ENCODE measurements at places on chromosomes 3 and 15.

GRCh38 chr3:5194341-5194740 is 6.8 kb downstream of the EDEM1 start:
- no peak for DNase-seq

- DNase-seq: no peak
Observed at GRCh38 chr15:88509321-88509720, 37.2 kb downstream of the DET1 start.

DNA sequence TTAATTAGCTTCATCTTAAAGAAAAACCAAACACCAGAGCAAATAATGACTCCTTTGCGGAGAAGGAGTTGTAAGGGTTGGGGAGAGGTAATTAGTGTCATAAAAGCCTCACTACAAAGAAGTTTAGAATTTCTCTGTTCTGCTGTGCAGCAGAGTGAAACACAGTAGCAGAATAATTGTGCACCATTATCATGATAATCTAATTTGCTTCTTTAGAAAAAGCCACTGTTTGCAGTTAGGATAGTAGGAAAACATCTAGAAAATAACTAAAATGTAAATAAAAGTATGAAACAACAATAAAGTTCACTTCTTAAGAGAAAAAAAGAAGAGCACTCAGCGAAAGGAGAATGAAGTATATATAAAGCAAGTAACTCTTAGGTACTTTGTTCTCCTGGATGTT is 5.5 kb downstream of the SHOX2 start:
- DNase-seq: no peak

- DNase-seq: no peak
Observed at GRCh38 chr15:68843425-68844311, 23.0 kb upstream of the ANP32A start.

DNA sequence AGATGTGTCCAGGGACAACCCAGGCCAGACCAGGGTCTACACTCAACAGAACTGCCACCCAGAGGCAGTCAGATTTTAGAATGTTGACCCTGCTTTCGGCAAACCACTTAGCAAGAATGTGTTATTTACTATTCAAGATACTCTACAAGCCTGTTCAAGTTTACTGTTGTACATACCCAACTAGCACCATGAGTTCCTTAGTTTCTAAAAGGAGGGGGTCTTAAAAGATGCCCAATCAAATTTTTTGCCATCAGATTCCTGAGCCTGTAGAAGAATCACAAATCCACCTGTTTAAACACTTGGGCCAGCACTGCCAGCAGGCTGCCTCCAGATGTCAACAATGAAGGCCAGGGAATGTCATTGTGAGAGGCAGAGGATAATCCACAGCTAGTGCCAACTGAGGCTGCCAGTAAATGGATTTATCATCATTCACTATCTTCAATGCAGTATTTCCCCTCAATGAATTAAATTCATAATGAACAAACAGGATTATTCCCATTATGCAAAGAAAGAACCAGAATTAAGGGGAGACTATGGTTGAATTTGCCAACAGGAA is 43.5 kb upstream of the SNRPA1 start:
- no peak for DNase-seq

DNA sequence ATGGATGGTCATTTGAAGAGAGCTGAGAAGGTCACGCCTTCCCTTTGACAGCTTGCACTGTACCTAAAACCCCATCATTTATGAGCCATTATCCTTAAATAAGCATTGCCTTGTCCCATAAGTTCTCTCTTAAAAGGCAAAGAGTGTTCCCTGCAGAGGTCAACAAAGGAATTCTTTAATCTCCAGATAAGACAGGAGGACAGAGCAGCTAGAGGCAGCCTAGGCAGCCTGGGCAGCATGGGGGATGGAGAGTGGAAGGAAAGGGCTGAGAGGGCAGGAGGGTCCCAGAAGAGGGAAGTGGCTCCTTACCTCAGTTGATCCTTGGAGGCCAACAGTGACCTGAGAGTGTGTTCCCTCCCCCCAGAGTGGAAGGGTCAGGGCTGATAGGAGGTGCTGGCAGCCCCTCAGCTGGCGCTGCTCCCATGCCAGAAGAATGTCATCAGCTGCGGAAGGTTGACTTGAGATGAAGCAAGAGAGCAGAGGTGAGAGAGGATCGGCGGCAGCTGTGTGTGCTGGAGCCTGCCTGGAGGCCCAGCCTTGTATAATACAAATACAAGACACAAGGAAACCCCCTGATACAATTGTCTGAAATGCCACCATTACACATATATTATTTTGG is 12.8 kb downstream of the KBTBD13 start:
- no peak for DNase-seq

DNA sequence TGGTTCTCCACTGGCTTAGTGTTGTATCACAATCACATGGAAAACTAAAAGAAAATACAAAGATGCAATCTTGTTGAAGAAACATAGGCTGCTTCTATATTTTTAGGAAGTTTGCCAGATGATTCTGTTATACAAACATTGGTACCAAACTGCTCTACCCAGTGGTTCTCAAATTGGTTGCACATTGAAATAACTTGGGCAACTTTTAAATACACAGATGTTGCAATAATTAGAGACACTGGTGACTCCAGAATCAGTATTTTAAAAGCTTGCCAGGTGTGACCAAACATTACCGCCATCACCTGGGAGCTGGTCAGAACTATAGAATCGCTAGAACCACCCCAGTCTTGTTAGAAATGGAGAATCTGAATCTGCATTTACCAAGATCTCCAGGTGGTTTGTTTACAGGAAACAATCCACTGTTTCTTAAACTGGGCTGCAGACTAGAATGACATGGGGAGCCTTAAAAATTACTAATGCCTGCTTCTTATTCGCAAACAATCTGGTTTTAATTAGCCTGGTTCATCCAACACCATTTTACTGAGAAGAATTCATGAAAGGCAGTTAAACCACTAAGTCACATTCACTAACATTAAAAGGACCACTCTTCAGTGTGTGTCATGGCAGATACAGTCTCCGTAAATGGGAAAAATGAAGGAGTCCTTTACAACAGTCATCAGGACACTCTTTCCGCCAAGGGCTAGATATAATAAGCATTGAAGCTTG is 76.5 kb downstream of the ACAP2 start:
- DNase-seq: no peak

- DNase-seq: no peak
Observed at GRCh38 chr3:75129101-75129500, 514.6 kb upstream of the CNTN3 start.

DNA sequence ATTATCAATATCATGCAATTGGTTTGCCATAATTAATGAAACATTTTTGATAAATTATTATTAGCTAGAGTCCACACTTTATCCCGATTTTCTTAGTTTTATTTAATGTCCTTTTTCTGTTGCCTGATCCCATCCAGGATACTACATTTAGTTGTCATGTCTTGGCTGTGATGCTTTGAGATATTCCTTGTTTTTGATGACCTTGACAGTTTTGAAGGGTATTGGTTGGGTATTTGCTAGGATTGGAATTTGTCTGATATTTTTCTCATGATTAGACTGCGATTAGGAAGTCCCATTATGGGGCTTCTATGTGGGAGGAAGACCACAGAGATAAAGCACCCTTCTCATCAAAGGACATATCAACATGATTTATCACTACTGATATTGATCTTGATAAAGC is 43.0 kb downstream of the CGNL1 start:
- no peak for DNase-seq

- DNase-seq: no peak
Observed at GRCh38 chr15:101765772-101766456, 37.4 kb upstream of the OR4F6 start.

GRCh38 chr3:165339753-165340152 is 143.6 kb upstream of the SLITRK3 start:
- peak; percentile 3 for DNase-seq

- DNase-seq: no peak
Observed at GRCh38 chr3:69149586-69149985, 27.2 kb upstream of the LMOD3 start.

- no peak for DNase-seq
Observed at GRCh38 chr3:127175272-127175671, 17.7 kb upstream of the PRR23E start.

DNA sequence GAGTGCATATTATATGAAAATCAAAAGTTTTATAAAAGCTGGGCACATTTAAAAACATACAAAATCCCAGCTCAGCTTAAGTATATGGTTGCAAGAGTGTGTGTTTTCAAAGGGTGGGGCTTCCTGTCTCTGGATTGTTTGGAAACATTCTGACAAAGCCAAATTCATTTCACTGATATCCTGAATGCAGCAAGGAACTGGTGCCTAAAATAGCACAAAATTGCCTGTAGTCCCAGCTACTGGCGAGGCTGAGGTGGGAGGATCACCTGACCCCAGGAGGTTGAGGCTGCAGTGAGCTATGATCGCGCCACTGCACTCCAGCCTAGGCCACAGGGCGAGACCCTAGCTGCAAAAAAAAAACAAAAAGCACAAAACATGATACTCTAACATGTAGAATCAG is 13.0 kb upstream of the TJP1 start:
- DNase-seq: peak; percentile 24

DNA sequence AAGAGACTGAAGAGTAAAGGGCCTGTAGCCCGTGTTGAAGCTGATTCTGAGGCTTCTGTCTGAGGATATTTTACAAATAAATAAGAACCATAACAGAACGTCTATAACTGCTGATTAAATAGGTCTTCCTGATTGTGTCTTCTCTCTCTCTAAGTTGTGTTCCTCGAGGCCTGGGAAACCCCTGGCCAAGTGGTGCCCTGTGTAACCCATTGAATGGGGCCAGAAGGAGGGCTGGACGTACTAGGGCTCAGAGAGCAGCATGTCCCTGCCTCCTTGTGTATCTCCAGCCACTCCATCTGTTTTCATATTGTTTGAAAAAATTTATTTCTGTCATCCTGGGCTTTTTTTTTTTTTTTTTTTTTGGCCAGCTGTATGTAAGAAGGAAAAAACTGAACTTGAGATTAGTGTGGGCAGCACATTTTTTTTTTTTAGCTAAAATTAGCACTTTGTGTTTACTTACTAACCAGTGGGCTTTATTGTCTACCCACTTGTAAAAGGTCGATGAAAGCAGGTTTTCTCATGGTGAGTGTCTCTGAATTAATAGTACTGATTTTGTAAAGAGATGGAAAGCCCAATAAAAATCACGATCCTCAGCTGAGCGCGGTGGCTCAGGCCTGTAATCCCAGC is 10.7 kb downstream of the DHX30 start:
- DNase-seq: no peak

- no peak for DNase-seq
Observed at GRCh38 chr15:51935466-51936104, 36.0 kb downstream of the LEO1 start.

GRCh38 chr15:43383070-43383469 is 12.2 kb downstream of the TUBGCP4 start:
- DNase-seq: no peak

DNA sequence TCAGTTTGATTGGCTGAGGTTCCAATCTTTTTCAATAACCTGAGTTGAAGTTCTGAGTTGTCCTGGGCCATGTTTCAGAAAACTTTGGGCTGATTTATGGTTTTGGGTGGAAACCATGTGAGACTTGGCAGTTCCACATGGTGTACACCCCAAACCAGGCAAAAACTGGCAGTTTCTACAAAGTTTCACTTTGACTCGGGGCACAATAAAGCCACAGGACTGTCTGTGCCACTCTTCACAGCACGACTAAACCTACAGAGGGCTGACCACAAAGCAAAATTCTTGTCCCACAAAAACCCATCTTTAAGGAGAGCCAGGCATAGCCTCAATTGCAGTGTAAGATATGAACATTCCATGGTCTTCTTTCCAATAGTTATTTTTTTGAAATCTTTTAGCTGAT is 155.0 kb downstream of the DUT start:
- DNase-seq: no peak

GRCh38 chr3:197392961-197393360 is 94.5 kb upstream of the DLG1 start:
- no peak for DNase-seq

GRCh38 chr15:98884894-98885293 is 122.7 kb downstream of the PGPEP1L start:
- no peak for DNase-seq

- DNase-seq: no peak
Observed at GRCh38 chr3:127822041-127822681, at the start of gene MGLL. TSS of gene MGLL (minus strand) at chr3:127822515. CDS start at chr3:127822318, 197 bp downstream.

- DNase-seq: no peak
Observed at GRCh38 chr3:177595530-177596188, 398.4 kb upstream of the TBL1XR1 start.

- no peak for DNase-seq
Observed at GRCh38 chr3:11660242-11660641, 16.5 kb upstream of the VGLL4 start.

- no peak for DNase-seq
Observed at GRCh38 chr15:79887054-79887930, 9.5 kb downstream of the MTHFS start.

DNA sequence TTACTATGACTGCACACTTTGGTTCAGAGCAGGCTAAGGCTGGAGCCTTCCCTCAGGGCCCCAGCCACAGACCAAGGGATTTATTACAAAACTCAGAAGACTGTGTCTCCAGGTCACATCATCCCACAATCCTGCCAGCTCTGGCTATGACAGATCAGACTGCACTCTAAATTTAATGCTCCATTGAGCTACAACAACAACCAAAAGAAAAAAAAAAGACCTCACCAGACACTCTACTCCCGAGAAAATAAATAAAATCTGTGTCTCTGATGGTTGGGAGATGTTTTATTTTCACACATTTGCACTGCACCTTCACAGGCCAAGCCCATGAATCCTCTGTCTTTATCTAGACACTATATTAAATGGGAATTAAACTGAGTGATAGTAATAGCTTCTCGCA is 50.8 kb upstream of the CTNNB1 start:
- no peak for DNase-seq

DNA sequence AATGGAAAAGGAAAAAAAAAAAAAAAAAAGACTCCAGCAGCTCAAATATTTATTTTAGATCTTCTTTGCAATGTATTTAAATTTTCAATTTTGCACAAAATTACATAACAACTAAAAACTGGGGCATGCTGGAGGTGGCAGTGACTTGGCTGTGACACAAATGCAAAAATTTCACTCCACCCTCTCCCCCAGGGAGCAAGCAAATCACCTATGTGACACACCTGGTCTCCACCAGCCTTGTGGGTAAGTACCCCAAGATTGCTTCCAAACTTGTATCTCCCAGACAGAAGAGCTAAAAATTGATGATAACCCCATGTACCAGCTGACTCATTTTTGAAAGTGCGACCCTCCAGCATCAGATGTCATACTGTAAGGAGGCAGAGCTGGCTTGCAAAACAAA is 32.0 kb downstream of the UBE3A start:
- no peak for DNase-seq

DNA sequence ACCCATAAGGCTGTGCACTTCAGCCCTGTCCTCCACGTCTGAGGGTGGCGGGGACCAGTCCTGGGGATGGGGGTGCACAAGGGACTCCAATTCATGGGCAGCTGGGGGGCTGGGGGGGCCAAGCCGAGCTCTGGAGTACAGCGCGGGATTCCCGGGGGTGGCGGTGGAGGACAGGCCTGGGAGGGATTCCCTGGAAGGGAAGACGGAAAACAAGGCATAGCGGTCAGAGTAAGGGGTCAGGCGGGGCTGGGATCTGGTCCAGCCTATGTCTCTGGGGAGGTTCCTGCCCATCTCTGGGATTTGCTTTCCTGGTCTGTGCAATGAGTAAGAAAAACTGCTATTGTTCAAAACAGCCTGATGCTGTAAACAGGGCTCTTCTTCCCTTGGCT is 8.1 kb upstream of the IGDCC3 start:
- DNase-seq: no peak
